NCI-H2081 treated with DMSO at 0.1 percent for 48 hours (cell line): ENCODE measurements at places on chromosomes 6 and 20.

DNA sequence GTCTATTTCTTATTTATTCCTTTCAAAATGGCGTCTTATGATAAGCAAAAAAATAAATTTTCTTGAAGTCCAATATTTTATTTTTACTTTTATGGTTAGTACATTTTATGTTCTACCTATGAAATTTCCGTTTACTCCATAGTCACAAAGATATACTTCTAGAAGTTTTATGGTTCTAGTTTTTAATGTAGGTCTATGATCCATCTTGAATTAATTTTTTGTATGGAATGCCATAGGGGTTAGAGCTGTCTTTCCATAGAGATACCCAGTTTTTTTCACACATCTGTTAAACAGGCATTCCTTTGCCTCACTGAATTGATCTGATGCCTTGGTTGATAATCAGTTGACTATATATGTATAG lies 24.9 kb upstream of the ASIP start:
- DNase-seq = no peak

GRCh38 chr6:139939189-139939979 lies 564.9 kb upstream of the CITED2 start:
- no peak for DNase-seq

DNA sequence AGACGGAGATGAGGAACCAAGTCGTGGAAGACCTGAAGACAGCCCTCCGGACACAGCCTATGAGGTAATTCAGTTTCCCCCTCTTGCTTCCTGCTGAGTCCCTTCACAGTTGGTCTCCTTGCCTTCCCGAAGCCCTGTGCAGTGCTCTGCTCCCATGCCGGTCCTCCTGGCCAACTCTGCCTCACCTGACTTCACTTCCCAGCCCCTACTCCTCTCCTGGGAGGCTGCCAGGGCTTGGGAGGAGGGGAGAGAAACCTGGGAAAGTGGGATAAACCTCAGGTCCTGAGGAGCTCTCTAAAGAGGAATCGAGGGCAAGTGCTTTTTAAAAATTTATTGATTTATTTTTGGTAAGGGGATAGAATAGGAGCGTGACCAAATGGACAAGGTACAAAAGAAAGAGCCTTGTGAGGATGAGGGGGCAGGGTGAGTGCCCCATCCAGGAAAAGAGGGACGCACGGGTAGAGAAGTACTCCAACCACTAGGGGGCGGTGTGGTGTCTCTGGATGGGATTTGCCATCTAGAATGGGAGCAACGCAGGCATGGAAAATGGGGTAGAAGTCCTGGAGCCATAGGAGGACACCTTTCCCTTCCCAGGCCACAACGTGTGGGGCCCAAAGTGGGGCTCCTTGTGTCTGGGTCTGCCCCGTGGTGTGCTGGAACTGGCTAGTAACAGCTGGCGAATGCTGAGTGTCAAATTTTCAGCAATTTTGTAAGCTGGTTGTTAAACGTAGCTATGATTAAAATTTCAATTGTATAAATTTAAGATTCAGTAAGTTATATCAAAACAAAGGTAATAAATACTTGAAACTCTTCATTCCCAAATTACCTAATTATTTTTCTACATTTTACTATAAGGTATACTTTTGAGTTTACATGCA lies 69.0 kb downstream of the MOCS1 start:
- DNase-seq = no peak

GRCh38 chr6:22240025-22240424 lies 56.8 kb downstream of the PRL start:
- DNase-seq = no peak

DNA sequence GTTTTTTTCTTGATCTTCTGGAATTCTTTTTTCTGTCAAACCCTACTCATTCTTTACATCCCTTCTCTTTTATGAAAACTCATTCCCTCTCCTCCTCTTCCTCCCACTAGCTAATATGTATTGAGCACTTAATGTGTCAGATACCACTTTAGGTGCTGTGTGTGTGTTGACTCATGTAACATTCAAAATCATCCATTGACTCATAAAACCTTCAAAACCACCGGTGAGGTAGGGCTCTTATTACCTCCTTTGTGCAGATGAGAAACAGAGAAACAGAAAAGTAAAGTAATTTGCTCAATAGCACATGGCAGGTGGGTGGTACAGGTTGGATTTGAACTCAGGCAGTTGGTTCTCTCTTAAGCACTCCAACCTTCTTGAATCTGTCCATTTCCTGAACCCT lies 136.3 kb upstream of the NEDD9 start:
- DNase-seq = no peak

- no peak for DNase-seq
These were observed 171.2 kb downstream of the ZDHHC14 start for GRCh38 chr6:157552081-157552747.

DNA sequence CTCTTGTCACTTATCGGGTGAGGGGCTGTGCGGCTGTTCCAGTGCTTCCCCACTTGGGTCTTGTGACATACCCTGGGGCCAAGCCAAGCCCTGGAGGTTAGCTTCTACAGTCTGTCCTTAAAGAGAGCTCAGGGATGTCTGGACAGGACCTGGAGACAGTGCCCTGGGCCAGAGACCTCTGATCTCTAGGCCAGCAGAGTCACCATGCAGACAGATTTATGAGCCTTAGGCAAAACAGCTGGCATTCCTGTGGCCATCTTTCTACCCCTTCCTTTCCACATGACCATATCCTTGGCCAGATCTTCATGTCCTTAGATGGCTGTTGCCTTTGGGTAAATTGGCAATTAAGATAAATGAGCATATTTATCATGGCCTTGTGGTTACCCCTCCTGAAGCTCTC lies 678.6 kb downstream of the MAFB start:
- no peak for DNase-seq

DNA sequence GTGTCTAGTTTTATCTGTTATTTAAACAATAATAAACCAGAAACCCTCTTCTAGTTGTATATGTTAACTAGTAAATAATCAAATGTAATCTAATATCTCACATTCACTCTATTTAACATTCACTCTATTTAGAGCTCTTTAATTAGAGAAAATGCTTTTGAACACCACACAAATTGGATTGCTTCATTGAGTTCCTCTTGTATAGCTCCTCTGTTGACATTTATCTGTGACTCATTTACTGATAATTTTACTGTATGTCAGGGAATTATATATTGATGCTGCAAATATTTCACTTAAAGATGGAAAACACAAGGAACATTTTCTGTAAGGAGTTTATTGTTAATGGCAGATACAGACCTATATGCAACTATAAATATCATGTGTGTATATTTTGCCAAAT lies 594.6 kb downstream of the COL12A1 start:
- DNase-seq = no peak

- DNase-seq = no peak
These were observed 84.7 kb upstream of the ELOVL5 start for GRCh38 chr6:53433261-53433950.

GRCh38 chr6:1127129-1127528 lies 184.8 kb upstream of the FOXQ1 start:
- no peak for DNase-seq

GRCh38 chr6:148523551-148523950 lies 180.9 kb downstream of the SASH1 start:
- no peak for DNase-seq

DNA sequence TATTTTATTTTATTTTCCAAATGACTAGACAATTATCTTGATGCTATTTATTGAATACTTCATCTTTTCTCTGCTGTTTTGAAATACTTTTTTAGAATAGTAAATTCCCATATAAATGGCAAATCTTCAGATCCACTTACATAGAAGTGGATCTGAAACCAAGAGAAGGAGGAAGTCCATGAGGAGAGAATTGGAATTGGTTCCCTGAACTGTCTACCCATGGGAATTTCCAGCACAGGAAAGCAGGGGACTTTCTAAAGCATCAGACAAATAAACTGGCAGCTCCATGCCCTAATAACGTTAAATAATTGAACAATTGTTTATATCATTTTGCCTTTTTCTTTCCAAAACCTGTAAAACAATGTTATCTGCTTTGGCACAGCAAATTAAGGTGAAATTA lies 47.1 kb upstream of the PNRC1 start:
- DNase-seq = no peak

DNA sequence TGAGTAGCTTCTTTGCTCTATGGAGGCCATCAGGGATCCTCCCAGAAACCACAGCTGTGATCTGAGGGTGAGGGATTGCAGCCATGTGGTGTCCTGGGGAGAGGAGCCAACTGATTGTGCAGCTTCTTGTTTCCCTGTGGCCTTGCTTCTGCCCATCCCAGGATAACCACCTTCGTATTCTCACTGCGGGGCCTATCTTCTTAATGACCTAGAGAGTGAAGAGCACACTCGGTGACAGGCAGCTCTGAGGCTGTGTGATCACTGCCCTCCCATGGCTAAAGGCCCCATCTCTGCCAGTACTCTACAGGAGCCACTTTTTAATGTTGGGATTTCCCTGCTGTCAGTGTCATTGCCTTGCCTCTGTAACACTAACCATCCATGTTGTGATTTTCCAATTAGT lies 5.3 kb upstream of the RAET1L start:
- DNase-seq = no peak

GRCh38 chr6:760982-761955 lies 68.3 kb upstream of the EXOC2 start:
- no peak for DNase-seq

GRCh38 chr6:40473026-40473425 lies 114.1 kb downstream of the LRFN2 start:
- DNase-seq = no peak

- no peak for DNase-seq
These were observed 34.6 kb upstream of the PNPLA1 start for GRCh38 chr6:36235309-36235708.

DNA sequence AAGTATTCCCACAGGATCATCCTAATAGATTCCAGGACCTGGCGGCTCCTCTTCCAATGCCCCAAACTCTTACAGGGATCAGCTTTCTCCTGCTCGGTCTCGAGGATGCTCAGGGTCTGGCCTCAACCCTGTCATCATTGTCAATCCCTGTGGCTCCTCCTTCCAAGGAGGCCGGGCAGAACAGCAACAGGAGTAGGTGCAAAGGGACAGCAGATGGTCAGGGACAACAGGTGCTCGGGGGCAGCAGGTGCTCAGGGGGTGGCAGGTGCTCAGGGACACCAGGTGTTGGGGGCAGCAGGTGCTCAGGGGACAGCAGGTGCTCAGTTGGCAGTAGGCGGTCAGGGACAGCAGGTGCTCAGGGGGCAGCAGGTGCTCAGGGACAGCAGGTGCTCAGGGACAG lies 84.8 kb downstream of the TTLL2 start:
- no peak for DNase-seq

DNA sequence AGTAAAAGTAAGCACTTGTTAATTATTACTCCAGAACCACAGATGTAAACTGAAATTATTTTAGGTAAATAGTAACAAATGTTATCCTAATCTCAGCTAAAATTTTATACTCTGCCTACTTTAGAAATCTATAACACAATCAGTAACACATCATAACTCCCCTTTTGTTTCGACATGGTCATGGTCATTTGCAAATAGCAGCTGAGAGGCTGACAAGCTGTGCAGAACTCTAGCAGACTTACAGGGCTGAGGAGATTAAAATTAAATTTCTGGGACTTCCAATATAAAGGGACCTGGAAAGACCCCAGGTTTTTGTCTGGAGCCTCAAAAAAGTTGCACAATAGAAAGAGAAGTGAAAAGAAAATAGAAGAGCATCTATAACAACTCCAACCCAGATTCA lies 88.8 kb downstream of the PRL start:
- no peak for DNase-seq

DNA sequence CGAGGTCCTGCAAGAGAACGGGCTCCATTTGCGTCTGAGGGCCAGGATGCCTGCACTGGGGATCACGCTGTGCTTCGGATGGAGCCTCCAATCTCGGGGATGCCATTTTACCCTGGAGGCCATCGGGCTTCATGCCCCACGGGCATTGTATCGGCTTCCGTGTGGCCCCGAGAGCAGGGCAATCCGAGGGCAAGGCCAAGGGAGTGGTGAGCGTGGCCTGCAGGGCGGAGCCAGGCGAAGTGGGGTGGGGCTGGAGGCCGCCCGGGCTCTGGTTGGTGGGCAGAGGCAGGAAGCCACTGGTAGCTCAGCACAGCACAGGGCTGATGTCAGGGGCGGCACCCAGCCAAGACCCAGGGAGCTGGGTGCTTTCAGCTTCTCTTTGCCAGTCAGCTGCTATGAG lies 57.5 kb upstream of the BHLHE23 start:
- DNase-seq = no peak

GRCh38 chr6:110530671-110531070 lies 54.3 kb upstream of the SLC22A16 start:
- DNase-seq = no peak

DNA sequence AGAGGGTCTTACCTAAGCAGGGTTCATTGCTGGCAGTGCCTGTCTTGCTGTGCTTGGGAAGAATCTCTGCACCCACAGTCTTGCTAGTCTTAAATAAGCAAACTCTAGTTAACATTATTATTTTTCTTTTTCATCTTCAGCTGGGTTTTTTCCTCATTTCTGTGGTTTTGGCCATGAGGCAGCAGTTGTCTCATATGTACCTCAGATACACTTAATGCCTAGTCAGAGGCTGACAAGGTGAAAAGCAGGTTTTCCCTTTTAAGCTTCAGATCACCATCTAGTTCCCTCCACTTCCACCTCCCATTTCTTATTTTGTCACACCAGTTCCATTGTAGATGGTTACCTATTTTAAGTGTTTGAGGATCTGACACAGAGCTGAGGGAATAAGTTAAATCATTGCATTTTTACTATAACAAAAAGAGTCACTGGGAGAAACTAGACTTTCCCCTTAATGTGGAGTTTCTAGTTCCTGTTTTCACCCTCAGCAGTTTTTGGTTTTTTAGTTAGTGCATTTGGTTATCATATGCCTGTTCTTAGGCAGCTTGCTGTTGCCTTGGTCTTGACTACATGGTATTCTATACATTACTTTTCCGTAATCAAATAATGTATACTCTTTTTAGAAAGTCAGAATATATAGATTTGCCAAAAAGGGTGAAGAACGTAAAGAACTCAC lies 46.0 kb downstream of the AFDN start:
- DNase-seq = no peak

DNA sequence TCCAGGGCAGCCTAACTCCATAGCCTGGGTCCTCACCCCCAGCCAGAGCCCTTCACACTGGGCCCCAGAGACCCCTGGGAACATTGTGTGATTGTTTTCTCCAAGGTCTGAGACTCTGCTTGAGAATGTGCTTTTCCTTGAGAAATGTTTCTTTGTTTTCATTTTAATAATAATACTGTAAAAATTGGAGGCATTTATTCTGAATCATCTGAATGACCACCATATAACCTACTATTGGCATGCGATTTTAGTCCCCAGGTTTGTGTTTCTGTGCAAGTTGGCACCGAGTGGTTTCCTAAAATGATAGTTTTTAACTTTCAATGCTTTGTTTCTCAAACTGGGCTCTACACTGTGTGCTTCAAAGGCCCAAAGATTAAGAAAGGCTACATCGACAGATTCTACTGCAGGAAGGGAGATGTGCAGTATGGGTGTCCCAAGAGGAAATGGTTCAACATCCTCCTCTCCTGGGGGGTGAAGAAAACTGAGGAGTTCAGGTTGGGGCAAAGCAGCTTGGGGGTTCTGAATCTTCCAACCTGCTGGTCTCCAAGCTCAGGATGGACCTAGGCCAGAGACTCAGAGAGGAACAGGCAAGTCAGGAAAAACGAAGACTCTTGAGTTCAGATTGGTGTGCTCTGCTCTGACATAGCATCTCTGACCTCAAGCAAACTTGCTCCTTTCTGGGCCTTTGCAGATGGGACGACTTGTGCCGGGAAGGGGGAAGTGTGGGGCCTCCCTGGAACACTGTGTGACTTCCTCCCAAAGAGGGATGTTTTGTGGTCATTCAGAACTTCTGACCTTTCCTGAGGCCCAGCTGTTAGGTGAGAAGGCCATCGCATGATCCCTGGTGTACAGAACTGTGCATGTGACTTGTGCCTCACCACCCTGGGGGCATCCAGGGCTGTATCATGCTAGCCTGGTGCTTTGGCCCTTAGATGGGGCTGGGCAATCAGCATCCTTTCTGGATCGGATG lies 31.0 kb downstream of the DAAM2 start:
- DNase-seq = no peak
